Parietal lobe (tissue), 2 donors: ENCODE measurements at places on chromosomes 7 and 10. TPM values are rescaled to one million over a fixed set of nuclear protein-coding genes. Genes with fewer than 3 reads are reported as not detected.

The C10orf105 gene
- 0.31 TPM for total RNA-seq

The REPIN1 gene
- total RNA-seq = 41.0 TPM

The FANK1 gene
- 2.2 TPM for total RNA-seq

The HNRNPA2B1 gene
- 273 TPM for total RNA-seq

The VTI1A gene
- total RNA-seq = 105 TPM

The AKR1C2 gene
- 22.8 TPM for total RNA-seq

The NACAD gene
- total RNA-seq = 13.5 TPM

The ADAM8 gene
- total RNA-seq = 2.8 TPM

The HOGA1 gene
- 0.31 TPM for total RNA-seq

The SPACDR gene
- not detected for total RNA-seq

The HKDC1 gene
- total RNA-seq = 3.1 TPM

The AKR1C1 gene
- total RNA-seq = 46.0 TPM

The PLA2G12B gene
- not detected for total RNA-seq

The AKAP9 gene
- total RNA-seq = 279 TPM

The AGBL3 gene
- 10.3 TPM for total RNA-seq

The SCIN gene
- total RNA-seq = 2.8 TPM

The STK17A gene
- 15.0 TPM for total RNA-seq

The LEP gene
- not detected for total RNA-seq

The TEX36 gene
- not detected for total RNA-seq

The SAMD9 gene
- total RNA-seq = 1.6 TPM

The STRIP2 gene
- 8.5 TPM for total RNA-seq

The CLRN3 gene
- not detected for total RNA-seq

The FOXI2 gene
- not detected for total RNA-seq

The TMEM254 gene
- total RNA-seq = 10.6 TPM

The PSMA2 gene
- total RNA-seq = 33.2 TPM

The SPDYE2 gene
- total RNA-seq = not detected

The PPP1R3A gene
- total RNA-seq = not detected

The FZD8 gene
- total RNA-seq = 17.5 TPM

The IGF2BP3 gene
- 61.0 TPM for total RNA-seq

The SPAG6 gene
- 0.94 TPM for total RNA-seq

The GHRHR gene
- not detected for total RNA-seq

The OPN4 gene
- not detected for total RNA-seq

The HOXA2 gene
- total RNA-seq = not detected

The OR2A14 gene
- not detected for total RNA-seq

The OR2A1 gene
- total RNA-seq = not detected

The LRRC17 gene
- 11.3 TPM for total RNA-seq

The MASTL gene
- 11.9 TPM for total RNA-seq

The ETV1 gene
- 68.2 TPM for total RNA-seq

The MMP21 gene
- total RNA-seq = 0.31 TPM

The PYROXD2 gene
- total RNA-seq = 4.4 TPM

The FAM25G gene
- total RNA-seq = not detected

The ABCB1 gene
- 7.8 TPM for total RNA-seq

The INPP5A gene
- 29.7 TPM for total RNA-seq

The GARIN1A gene
- 3.4 TPM for total RNA-seq

The ANKRD22 gene
- not detected for total RNA-seq

The CTAGE8 gene
- total RNA-seq = not detected

The ZCWPW1 gene
- 2.2 TPM for total RNA-seq

The AASS gene
- 32.9 TPM for total RNA-seq

The AKR1C3 gene
- total RNA-seq = 4.7 TPM

The EPO gene
- total RNA-seq = not detected

The CALML5 gene
- not detected for total RNA-seq
